ENCODE measurements at places on chromosomes 6 and 20. TPM values are rescaled to one million over a fixed set of nuclear protein-coding genes. Genes with fewer than 3 reads are reported as not detected.

SLCO4A1 gene
- total RNA-seq = 10.9 TPM

GPLD1 gene
- total RNA-seq = 3.3 TPM

EPPIN gene
- not detected for total RNA-seq

RIPOR3 gene
- total RNA-seq = 22.7 TPM

IL22RA2 gene
- total RNA-seq = not detected

GRCh38 chr6:126118058-126118755, 131.9 kb downstream of the TRMT11 start:
- DNase-seq = no peak
- no peak overlapping the region for H3K4me3 ChIP-seq
- no peaks in the 10 kb centered on the region for H3K27me3 ChIP-seq
- no peaks in the 10 kb centered on the region for H3K36me3 ChIP-seq
- no peaks in the 10 kb centered on the region for H3K4me1 ChIP-seq

GRCh38 chr6:126720304-126720703, 380.4 kb downstream of the CENPW start:
- no peaks in the 10 kb centered on the region for H3K4me1 ChIP-seq
- H3K36me3 ChIP-seq = no peaks in the 10 kb centered on the region
- DNase-seq = no peak
- H3K27me3 ChIP-seq = no peaks in the 10 kb centered on the region

- no peak for DNase-seq
- no peaks in the 10 kb centered on the region for H3K27me3 ChIP-seq
- no peaks in the 10 kb centered on the region for H3K4me1 ChIP-seq
- no peaks in the 10 kb centered on the region for H3K36me3 ChIP-seq
Observed at GRCh38 chr20:9966966-9967365, 67.8 kb upstream of the ANKEF1 start.

- DNase-seq = peak; percentile 10
- no peaks in the 10 kb centered on the region for H3K36me3 ChIP-seq
- no peak overlapping the region for H3K27ac ChIP-seq
- no peak overlapping the region for H3K4me3 ChIP-seq
- H3K4me1 ChIP-seq = no peaks in the 10 kb centered on the region
Observed at GRCh38 chr20:63317601-63318291, 24.8 kb downstream of the COL20A1 start.

GRCh38 chr6:14286144-14286543, 168.6 kb downstream of the CD83 start:
- H3K36me3 ChIP-seq = no peaks in the 10 kb centered on the region
- no peak overlapping the region for H3K27ac ChIP-seq
- H3K4me3 ChIP-seq = no peak overlapping the region
- no peaks in the 10 kb centered on the region for H3K27me3 ChIP-seq
- no peak for DNase-seq
- peaks cover 3% of the 10 kb centered on the region for H3K4me1 ChIP-seq

GRCh38 chr6:157766901-157767774, 55.9 kb upstream of the SNX9 start:
- H3K4me3 ChIP-seq = no peak overlapping the region
- no peaks in the 10 kb centered on the region for H3K27me3 ChIP-seq
- peaks cover 6% of the 10 kb centered on the region for H3K4me1 ChIP-seq
- no peaks in the 10 kb centered on the region for H3K36me3 ChIP-seq

- peaks cover 4% of the 10 kb centered on the region for H3K4me1 ChIP-seq
- H3K27ac ChIP-seq = no peak overlapping the region
- H3K4me3 ChIP-seq = no peak overlapping the region
- no peaks in the 10 kb centered on the region for H3K36me3 ChIP-seq
- H3K27me3 ChIP-seq = no peaks in the 10 kb centered on the region
Observed at GRCh38 chr6:7647504-7647903, 57.5 kb downstream of the SNRNP48 start.

GRCh38 chr6:12844284-12845223, 128.0 kb downstream of the PHACTR1 start:
- H3K27me3 ChIP-seq = no peaks in the 10 kb centered on the region
- no peaks in the 10 kb centered on the region for H3K36me3 ChIP-seq
- H3K4me3 ChIP-seq = no peak overlapping the region

DNA sequence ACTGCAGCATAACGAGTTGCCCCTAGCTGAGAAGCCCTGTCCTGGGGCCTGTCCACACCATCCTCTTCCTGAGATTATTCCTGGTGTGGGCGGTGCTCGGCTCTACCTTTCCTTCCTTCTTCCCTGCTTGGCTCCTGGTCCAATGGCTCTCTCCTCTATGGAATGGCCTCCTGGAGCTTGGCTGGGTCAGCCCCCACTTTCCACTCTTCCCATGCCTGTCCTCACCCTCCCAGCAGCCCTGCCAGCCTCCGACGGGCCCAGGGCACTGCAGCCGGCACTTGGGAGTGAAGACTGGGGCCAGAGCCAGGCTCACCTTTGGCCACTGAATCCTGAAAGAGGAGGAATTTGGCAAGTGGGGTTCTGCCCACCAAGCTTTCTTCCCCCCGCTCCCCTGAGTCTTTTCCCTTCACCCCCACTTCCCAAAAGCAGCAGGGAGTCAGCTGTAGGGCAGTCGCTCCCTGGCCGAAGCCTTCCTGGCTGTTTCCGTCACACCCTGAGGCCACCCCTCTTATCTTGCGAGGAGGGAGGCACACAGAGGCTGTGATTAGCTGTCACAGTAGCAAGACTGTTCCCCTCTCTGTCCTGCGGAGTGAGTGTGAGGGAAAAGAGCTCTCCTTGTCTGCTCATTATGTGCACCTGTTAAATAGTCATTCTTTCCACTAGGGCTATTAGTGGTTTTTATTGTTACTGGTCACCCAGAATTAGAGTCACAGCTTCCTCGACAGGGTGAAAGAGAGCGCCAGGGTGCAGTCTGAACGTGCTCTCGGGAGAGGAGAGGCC, 6.3 kb upstream of the CDSN start:
- peaks cover 8% of the 10 kb centered on the region for H3K4me1 ChIP-seq
- no peak overlapping the region for H3K27ac ChIP-seq
- DNase-seq = no peak
- no peaks in the 10 kb centered on the region for H3K36me3 ChIP-seq
- H3K4me3 ChIP-seq = no peak overlapping the region

- no peak overlapping the region for H3K27ac ChIP-seq
- no peaks in the 10 kb centered on the region for H3K27me3 ChIP-seq
- no peaks in the 10 kb centered on the region for H3K36me3 ChIP-seq
- no peaks in the 10 kb centered on the region for H3K4me1 ChIP-seq
- no peak for DNase-seq
Observed at GRCh38 chr6:33987531-33988021, 158.3 kb downstream of the GRM4 start.

GRCh38 chr6:107811591-107812218, 12.4 kb downstream of the SCML4 start:
- H3K27me3 ChIP-seq = no peaks in the 10 kb centered on the region
- H3K36me3 ChIP-seq = no peaks in the 10 kb centered on the region
- H3K4me3 ChIP-seq = no peak overlapping the region
- peaks cover 3% of the 10 kb centered on the region for H3K4me1 ChIP-seq
- H3K27ac ChIP-seq = no peak overlapping the region

DNA sequence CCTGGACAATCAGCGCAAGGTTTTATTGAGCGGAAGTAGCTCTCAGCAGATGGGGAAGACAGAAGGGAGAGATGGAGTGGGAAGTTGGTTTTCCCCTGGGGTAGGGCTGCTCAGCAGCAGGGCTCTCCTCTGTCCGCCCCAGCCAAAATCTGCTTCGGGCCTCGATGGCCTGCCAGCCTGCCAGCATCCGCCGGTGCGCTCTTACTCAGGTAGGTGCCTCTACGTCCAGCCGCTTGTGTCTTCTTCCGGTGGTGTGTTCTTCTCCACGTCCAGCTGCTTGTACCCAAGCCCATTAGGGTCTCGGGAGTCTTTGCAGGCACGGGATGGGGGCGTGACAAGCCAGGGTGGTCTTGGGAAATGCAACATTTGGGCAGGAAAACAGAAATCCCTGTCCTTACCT, 1340.0 kb upstream of the MAP3K7 start:
- H3K4me3 ChIP-seq = no peak overlapping the region
- DNase-seq = no peak
- no peak overlapping the region for H3K27ac ChIP-seq
- H3K27me3 ChIP-seq = no peaks in the 10 kb centered on the region
- H3K4me1 ChIP-seq = no peaks in the 10 kb centered on the region

DNA sequence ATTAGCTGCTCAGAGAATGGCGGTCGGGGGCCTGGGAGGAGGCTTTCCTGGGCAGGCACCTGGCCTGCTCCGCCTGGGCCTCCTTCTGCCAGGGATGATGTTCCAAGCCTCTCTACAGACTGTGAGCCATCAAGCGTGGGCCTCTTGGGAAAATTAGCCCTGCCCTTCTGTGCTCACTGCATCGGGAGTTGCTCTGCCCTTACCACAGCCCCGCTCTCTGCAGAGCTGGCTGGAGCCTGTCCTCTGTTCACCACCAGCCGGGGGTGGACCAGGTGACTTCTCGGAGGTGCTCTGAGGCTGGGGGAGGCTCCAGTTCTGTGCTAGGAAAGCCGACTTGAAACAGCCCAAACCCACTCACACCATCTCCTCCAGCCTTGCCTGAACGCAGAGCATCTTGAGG, 24.2 kb downstream of the MDGA1 start:
- H3K4me1 ChIP-seq = no peaks in the 10 kb centered on the region
- no peak overlapping the region for H3K27ac ChIP-seq
- H3K4me3 ChIP-seq = no peak overlapping the region
- no peak for DNase-seq

- no peaks in the 10 kb centered on the region for H3K36me3 ChIP-seq
- no peak overlapping the region for H3K27ac ChIP-seq
- H3K4me1 ChIP-seq = peaks cover 5% of the 10 kb centered on the region
- DNase-seq = peak; percentile 21
- H3K4me3 ChIP-seq = no peak overlapping the region
- no peaks in the 10 kb centered on the region for H3K27me3 ChIP-seq
Observed at GRCh38 chr6:37491171-37491829, 8.4 kb downstream of the CCDC167 start.

- no peak overlapping the region for H3K4me3 ChIP-seq
- no peaks in the 10 kb centered on the region for H3K4me1 ChIP-seq
- H3K27ac ChIP-seq = no peak overlapping the region
- no peak for DNase-seq
Observed at GRCh38 chr6:64064919-64065318, 429.3 kb downstream of the PHF3 start.

DNA sequence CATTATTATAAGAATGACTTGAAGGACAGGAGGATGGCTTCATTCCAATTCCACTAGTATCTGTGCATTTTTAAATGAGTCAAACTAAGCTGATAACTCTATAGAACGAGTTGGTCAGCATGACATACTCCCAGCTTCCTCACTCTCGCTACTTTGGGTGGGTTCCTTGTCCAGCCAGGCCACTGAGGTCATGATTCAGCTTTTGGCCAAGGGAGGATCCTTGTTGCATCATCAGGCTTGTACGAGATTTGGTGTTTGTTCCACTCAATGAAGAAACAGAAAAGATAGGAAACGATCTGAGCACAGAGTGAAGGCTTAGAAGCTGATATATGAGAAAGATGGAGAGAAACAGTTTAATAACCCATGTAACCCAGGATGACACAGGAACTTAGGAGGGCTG, 19.8 kb downstream of the NEDD9 start:
- no peaks in the 10 kb centered on the region for H3K27me3 ChIP-seq
- H3K4me3 ChIP-seq = no peak overlapping the region
- no peaks in the 10 kb centered on the region for H3K36me3 ChIP-seq
- H3K4me1 ChIP-seq = no peaks in the 10 kb centered on the region

GRCh38 chr6:169046021-169046420, 207.6 kb downstream of the THBS2 start:
- no peak for DNase-seq
- no peaks in the 10 kb centered on the region for H3K36me3 ChIP-seq
- H3K4me1 ChIP-seq = peaks cover 6% of the 10 kb centered on the region
- H3K27ac ChIP-seq = no peak overlapping the region

GRCh38 chr20:22545045-22545444, 39.3 kb downstream of the FOXA2 start:
- no peak overlapping the region for H3K4me3 ChIP-seq
- H3K27me3 ChIP-seq = no peaks in the 10 kb centered on the region
- no peaks in the 10 kb centered on the region for H3K36me3 ChIP-seq
- DNase-seq = no peak

GRCh38 chr20:14069796-14070195, 74.5 kb downstream of the MACROD2 start:
- H3K4me1 ChIP-seq = no peaks in the 10 kb centered on the region
- H3K36me3 ChIP-seq = no peaks in the 10 kb centered on the region
- DNase-seq = no peak

DNA sequence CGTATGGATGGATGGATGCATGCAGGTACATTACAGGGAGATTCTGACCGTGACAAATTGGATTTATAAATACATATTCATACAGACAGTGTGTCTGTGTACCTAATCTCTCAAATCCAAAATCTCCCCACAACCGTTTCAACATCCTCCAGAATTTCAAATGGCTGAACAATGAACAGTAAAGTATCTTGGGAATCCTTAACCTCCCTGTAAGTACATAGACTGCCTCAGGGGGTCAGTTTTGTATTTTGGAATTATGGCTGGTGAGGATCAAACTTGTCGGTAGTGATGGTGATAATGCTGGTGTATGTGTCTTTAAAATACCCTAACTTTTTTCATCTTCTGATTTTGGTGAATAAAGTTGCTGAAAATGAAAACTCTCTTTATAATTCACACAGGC, 246.2 kb downstream of the FOXC1 start:
- no peaks in the 10 kb centered on the region for H3K27me3 ChIP-seq
- H3K4me3 ChIP-seq = no peak overlapping the region
- no peak for DNase-seq
- no peak overlapping the region for H3K27ac ChIP-seq
- H3K36me3 ChIP-seq = no peaks in the 10 kb centered on the region

DNA sequence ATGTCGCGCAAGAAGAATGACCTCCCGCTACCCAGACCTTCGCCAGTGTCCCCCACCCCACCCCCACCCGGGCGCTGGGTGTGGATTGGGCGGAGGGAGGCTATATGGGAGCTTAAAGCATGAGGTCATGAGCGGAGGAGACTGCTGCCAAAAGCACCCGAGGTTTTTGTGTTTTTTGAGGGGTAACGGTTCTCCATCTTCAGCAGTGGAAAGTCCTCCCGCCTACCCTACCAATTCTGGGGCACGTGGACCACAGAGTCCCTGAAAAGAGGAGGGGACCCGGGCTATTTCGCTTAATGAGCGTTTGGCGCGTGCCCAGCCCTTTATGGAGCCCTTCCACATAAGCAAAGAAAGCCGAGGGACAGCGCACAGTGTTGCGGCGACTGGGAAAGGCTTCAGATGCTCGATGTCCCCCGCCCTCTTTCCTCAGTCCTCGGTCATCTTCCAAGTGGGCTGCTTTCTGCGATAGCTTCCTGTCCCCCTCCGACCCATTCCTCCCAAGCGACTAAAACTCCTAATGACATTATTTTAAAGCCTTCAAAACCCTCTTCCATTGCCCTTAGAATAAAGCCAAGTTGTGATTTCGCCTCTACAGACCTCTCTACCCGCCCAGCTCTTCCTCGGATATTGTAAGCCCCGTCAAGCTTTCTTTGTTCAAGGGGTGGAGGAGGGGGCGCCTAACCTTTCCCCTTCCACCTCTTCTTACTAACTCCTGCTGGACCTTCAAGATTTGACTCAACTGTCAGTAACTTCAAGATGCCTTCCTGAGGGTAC, 2.1 kb upstream of the TRERF1 start:
- H3K36me3 ChIP-seq = no peaks in the 10 kb centered on the region
- H3K27ac ChIP-seq = no peak overlapping the region
- no peaks in the 10 kb centered on the region for H3K4me1 ChIP-seq
- peak overlapping the region; percentile 85 for H3K4me3 ChIP-seq

GRCh38 chr20:32190616-32191415, 16.7 kb downstream of the PLAGL2 start:
- H3K4me1 ChIP-seq = peaks cover 19% of the 10 kb centered on the region
- peak overlapping the region; percentile 88 for H3K27ac ChIP-seq
- DNase-seq = no peak
- H3K27me3 ChIP-seq = no peaks in the 10 kb centered on the region

GRCh38 chr6:106159531-106159940, 73.4 kb downstream of the PRDM1 start:
- H3K27me3 ChIP-seq = no peaks in the 10 kb centered on the region
- no peak overlapping the region for H3K27ac ChIP-seq
- no peaks in the 10 kb centered on the region for H3K36me3 ChIP-seq
- H3K4me3 ChIP-seq = no peak overlapping the region

Measured in ovary (tissue), 10 donors.